ENCODE measurements at places on chromosomes 4 and X. TPM values are rescaled to one million over a fixed set of nuclear protein-coding genes. Genes with fewer than 3 reads are reported as not detected.

- DNase-seq, result no peak
Observed at GRCh38 chr4:77913348-77913747, 50.7 kb downstream of the MRPL1 start.

GRCh38 chr4:74623041-74623440 lies 171.3 kb downstream of the BTC start:
- peak; percentile 31 for DNase-seq

- peak; percentile 52 for DNase-seq
Observed at GRCh38 chr4:15653864-15654592, 1.1 kb downstream of the FBXL5 start.

DNA sequence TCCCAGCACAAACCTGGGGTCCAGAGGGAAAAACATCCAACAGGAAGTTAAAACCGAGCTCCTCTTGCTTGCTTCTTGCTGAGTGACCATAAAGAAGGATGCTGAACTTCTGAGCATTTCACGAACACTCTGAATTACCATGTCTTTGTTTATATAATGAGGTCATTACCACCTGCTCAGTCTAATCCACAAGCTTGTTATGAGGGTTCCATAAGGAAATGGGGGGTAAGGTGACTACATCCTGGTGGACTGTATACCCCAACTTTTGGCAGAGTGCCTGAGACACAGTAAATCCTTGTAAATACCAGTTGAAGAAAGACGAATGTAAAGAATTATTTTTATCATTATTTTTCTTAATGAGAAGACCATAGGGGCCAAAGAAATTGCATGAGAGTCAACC lies 16.8 kb downstream of the CCDC149 start:
- DNase-seq, result no peak

- DNase-seq, result no peak
Observed at GRCh38 chr4:84719115-84719514, 136.2 kb downstream of the CDS1 start.

DNA sequence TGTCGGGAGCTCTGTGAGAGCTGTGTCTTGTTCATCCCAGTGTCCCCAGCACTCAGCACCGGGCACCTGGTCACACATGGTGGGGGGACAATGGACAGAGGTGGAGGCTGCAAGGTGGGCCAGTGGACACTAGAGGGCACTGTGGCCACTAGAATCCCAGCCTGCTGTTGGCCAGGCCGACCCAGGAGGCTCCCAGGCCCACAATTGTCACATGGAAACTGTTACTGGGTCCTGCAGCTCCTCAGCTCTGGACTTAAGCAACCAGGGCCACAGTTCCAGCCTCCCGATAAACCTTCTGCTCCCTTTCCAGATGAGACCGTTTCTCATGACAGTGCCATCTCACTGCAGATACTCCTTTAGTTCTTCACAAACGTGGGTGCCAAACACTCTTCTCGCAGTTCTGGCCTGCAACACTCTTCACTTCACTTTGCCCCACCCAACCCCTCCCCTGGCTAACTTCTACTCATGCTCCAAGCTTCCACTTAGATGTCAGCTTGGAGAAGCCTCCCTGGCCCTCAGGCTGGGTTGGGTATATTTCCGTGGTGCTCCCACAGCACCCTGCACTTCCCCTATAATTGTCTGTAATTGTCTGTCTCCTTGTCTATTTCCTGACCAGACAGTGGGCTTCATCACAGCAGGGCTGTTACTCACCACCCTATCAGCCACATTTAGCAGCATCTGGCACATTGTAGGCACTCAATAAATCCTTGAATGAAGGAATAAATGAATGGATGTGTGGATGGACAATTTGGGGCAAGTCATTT lies 3.5 kb upstream of the IQSEC2 start:
- peak; percentile 44 for DNase-seq

DNA sequence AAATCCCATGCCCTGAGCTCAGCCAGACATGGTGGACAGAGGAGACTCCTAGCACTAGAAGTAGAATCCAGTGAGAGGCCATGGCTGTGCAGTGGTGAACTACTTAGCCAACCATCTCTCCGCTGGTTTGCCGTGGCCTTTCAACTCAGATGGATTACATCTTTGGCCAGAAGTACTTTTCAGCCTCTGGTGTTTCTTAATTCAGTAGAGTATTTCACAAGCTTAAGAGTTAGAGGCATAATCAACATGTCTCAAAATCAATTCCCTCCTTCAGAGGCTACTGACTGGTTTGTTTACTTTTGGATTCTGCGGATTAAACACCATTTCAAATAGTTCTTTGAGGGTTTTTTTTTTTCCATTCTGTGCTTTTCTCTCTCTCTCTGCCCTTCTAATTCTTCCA lies 91.1 kb upstream of the PGRMC2 start:
- DNase-seq, result no peak

GRCh38 chr4:84952004-84952403 lies 14.5 kb downstream of the WDFY3 start:
- peak; percentile 19 for DNase-seq

DNA sequence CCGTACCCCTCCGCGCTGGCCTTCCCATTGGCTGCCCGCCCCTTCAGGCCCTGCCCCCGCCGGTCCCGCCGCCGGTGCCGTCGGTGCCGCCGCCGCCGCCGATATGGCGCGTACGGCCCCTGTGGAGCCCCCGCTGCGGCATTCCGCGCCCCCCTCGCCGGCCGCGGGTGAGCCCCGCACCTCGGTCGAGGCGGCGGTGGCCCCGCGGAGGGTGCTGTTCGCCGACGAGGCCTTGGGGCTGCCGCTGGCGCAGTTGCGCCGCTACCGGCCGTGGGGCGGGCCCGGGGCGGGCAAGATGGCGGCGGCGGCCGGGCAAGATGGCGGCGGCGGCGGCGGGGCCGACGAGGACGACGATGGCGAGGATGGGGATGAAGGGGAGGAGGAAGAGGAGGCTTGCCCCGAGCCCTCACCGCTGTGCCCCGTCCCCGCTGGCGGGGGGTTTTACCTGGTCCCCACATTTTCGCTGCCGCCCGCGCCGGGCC lies at the start of gene PPP1R3F:
PPP1R3F (plus strand) TSS at position 27 of the 482 bp plus-strand sequence; CDS start at position 104, 77 bp downstream.
- no peak for DNase-seq

GRCh38 chr4:16594128-16594527 lies 304.3 kb downstream of the LDB2 start:
- no peak for DNase-seq

GRCh38 chrX:153668423-153669173 lies 5.0 kb downstream of the PNCK start:
- DNase-seq, result no peak

GRCh38 chrX:17597836-17598439 lies 139.4 kb upstream of the SCML1 start:
- DNase-seq, result no peak

DNA sequence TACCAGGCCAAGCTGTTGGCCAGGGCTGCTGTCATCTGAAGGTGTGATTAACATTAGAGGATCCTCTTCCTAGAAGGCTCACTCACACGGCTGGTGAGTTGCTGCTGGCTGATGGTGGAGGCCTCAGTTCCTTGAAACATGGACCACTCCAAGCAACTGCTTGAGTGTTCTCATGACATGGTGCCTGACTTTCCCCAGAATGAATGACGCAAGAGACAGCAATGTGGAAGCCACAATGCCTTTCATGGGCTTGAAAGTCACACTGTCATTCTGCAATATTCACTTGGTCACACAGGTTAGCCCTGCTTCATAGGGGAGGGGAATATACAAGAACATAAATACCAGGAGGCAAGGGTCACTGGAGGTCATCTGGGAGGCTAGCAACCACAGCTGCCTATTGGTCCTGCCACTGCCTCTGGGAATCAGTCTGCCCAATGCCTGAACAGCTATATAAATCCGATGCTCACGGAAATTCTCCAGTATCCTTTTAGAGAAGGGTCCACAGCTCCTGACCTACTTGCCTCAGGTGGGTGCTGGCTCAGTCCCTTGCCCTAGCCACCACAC lies 97.1 kb upstream of the MAML3 start:
- DNase-seq, result no peak

DNA sequence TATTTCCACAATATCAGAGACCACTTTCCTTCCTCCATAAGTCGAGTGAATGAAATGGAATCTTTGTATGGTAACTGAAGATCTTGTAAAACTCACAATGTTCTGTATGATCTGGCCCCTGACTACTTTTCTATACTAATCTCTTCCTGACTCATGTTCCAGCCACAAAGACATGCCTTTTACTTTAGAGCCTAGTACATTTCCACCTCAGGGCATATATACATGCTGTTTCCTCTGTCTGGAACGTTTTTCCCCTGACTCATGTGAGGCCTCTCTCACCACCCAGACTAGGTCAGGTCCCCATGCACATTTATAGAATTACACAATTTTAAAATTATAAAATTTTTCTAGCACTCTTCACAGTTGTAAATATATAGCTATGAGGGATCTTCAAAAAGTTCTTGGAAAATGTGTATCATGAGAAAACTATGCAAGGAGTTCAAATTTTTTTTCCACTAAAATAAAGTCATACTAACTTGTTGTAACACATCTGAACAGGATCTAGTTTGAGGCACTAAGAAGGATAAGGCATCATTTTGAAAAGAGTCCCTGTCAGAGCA lies 208.8 kb downstream of the SH2D1A start:
- no peak for DNase-seq

DNA sequence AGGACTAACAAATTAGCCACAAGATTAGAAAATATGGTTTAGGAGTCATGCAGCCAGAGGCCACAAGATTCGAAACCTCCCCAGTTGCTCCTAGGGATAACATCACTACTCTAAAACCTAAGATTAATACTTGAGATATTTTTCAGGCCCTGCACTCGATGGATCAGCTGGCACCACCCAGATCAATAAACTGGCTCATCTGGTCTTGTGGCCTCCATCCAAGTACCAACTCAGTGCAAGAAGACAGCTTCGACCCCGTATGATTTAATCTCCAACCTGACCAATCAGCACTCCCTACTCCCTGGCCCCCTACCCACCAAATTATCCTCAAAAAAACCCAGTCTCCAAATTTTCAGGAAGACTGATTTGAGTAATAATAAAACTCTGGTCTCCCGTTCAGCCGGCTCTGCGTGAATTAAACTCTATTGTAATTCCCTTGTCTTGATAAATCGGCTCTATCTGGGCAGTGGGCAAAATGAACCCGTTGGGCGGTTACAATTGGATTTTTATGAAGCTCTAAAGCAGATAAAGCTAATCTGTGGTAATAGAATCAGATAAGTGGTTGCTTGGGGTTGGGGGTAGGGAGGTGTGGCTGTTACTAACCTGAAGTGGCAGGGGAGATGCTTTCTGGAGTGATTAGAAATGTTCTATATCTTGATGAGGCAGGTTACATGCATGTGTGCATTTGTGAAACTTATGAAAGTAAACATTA lies 91.8 kb upstream of the ATXN3L start:
- DNase-seq, result no peak

DNA sequence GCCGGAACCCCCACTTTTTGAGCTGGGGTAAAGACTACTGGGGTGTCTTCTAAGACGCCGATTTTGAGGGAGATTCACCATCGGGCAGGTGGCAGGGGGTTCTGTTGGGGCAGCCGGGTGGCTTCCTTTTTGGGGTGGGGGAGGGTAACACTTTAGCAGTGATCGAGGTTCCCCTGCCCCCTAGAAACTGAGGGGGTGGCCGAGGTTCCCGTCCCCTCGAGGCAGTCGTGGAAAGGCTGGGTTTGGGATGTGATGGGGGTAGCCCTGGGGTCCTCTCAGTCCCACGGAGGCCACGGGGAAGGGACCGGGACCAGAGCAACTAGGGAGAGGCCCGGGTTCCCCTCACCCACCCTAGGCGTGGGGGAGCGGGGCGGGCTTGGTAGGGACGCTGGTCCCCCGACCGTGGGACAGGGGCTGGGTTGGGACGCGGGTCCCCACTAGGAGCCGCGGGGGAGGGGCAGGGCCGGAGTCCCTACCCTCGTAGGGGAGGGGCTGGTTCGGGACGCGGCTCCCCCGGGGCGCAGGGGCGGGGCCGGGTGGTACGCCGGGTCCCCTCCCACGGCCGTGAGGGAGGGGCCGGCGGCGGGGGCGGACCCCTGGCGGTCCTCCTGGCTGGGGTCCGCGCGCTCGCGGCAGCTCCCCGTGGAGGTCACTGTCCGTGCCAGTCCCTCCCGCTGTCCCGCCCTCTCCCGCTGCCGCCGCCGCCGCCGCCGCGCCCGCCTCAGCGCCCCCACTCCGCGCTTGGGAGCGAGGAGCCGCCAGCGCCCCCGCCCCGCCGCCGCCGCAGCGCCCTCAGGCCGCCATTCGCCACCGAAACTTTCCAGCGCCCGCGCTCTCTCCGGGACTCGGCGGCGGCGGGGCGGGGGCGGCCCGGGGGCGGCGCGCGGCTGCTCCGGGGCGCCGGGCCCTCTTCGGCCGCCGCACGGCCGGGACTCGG lies at the start of gene TBL1X:
TBL1X (plus strand) TSS at position 624 of the 937 bp plus-strand sequence. CDS start 188,529 bp downstream, outside the sequence.
- DNase-seq, result peak; percentile 19

DNA sequence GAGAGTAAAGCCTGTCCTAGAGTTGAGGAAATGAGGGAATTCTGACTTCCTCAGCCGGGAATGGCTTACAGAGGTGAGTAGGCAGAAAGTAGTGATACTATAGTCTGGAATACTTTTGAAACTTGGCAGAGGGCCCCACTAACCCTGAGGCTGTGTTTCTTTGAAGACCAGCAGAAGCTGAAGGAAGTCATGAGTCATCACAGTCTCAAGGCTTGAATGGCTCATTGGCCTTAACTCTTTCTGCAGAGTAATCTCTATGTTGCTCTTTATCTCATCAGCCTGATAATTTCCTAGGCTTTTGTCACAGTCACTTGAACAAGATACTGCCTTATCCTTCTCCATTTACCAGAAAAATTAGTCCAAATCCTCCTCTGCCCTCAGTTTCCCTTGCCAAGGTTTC lies 80.8 kb downstream of the ANKRD50 start:
- peak; percentile 69 for DNase-seq

GRCh38 chr4:48591372-48591771 lies 101.3 kb downstream of the ZAR1 start:
- DNase-seq, result no peak

DNA sequence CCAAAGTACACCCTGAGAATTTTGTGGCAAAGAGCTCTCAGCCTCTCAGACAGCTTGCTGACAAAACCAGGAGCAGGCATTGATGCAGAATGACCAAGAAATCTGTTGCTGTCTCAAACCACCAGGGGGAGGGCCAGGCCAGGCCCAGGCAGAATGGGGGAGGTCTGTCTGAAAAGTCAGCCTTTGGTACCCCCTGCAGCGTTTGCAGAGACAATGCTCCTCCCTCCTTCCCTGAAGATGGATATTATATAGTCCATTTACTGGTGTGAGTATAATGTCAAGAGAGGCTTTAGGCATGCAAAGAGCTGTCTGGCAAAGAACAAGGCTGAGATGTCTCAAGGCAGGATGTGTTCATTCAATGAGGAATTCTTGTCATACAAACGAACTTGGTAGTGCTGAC lies 52.9 kb upstream of the TRPC5OS start:
- DNase-seq, result no peak

Gene EVC
- 10.0 TPM for total RNA-seq

Gene TCEAL9
- 277 TPM for total RNA-seq

Gene EVC2
- total RNA-seq, result 0.94 TPM

Gene TMEM154
- total RNA-seq, result 0.22 TPM

Gene ZNF674
- 2.6 TPM for total RNA-seq

Gene GABRQ
- 0.11 TPM for total RNA-seq

Gene GLUD2
- 0.55 TPM for total RNA-seq

Gene HDX
- 4.6 TPM for total RNA-seq

Gene P2RY10
- not detected for total RNA-seq

Gene RS1
- 0.05 TPM for total RNA-seq

Gene OPRPN
- total RNA-seq, result not detected

All from SJSA1 (cell line).